Uterus (tissue), 4 donors: ENCODE measurements at places on chromosomes 6 and 20. TPM values are rescaled to one million over a fixed set of nuclear protein-coding genes. Genes with fewer than 3 reads are reported as not detected.
A peak's percentile ranks its signal among the peaks of the same experiment; 100 is the strongest.

DNA sequence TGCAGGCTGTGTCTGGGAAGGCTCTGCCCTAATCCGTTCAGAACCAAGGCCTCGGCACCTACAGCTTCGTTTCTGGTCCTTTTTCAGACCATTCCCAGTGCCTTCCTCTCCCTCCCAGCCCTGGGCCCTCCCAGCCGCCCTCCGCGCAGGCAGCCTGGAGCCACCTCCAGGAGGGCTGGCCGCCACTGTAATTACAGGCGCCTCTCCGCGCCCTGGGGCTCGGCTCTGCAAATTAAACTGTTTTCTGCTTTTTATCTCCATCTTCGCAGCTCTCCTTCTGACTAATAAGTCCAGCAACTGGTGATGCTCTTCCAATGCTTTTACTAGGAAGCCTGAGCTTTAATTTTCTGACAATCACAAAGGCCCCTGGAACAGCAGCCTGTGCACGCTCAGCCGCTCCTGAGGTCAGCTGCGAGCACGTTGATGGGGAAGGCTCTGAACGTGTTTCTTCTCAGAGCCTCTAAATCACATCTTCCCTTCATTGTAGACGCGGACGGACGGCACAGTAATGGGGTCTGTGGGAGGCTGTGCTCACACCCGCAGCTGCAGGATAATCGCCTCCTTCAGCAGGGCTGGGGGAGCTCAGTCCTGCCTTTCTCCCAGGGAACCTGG lies 194.6 kb downstream of the DLL1 start:
- peak; percentile 20 for DNase-seq

GRCh38 chr6:44332585-44332984 lies 9.9 kb upstream of the SPATS1 start:
- no peak for DNase-seq

GRCh38 chr6:75556240-75556639 lies 45.4 kb upstream of the SENP6 start:
- DNase-seq = no peak

DNA sequence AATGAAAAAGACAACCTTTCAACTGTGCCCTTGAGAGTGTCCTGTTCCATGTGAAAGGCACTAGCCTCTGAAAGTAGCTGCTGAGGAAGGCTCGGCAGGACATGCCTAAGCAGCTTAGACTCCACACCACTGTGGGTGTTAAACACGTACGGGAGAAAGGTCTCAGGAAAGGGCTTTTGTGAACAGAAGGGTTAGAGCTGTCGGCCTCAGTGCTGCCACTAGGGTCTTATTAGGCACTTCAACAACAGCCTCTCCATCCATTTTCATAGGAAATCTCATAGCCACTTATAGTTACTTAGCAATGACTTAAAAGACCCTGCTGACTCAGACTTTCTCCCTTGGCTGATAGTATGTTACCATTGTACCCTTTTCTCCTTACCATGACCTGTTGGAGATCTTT lies 662.8 kb downstream of the TBC1D32 start:
- no peak for DNase-seq

- no peak for DNase-seq
Measured at GRCh38 chr6:20853828-20854227, 319.6 kb downstream of the CDKAL1 start.

- no peak for DNase-seq
Measured at GRCh38 chr6:53020005-53020744, 25.1 kb upstream of the GSTA4 start.

GRCh38 chr20:36462440-36463211 lies 78.7 kb upstream of the MYL9 start:
- peak; percentile 67 for DNase-seq

DNA sequence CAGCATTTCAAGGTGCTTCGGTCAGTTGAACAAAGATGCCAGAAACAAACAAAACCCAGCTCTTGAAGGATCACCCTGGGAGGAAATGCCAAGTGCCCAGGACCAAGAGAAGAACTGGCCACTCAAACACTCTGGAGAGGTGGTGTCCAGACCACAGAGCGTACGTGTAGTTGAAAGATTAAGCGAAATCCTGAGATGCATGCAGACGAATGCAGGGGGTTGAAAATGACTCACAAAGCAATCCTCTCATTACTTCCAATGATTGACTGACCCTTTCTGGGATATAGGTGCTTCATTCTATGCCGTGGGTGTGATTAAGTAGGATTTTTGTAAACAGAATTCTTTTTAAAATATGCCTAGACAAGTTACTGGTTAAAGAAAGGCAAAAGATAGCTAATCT lies 71.5 kb upstream of the ATXN1 start:
- DNase-seq = no peak

GRCh38 chr6:157032923-157033322 lies 255.7 kb downstream of the ARID1B start:
- DNase-seq = no peak

The CEP162 gene
- 14.4 TPM for total RNA-seq

The CST3 gene
- 1,148 TPM for total RNA-seq
